ENCODE measurements at places on chromosomes 7 and 10. TPM values are rescaled to one million over a fixed set of nuclear protein-coding genes. Genes with fewer than 3 reads are reported as not detected.

The HYCC1 gene
- 20.2 TPM for polyA plus RNA-seq

The HTR5A gene
- not detected for polyA plus RNA-seq

The MORN4 gene
- 22.0 TPM for polyA plus RNA-seq

The CAV1 gene
- polyA plus RNA-seq, result 16.3 TPM

The GPR146 gene
- 3.9 TPM for polyA plus RNA-seq

The MMP21 gene
- 0.05 TPM for polyA plus RNA-seq
